Cortex of kidney (tissue), 1 donor: ENCODE measurements at places on chromosomes 3 and 15.

DNA sequence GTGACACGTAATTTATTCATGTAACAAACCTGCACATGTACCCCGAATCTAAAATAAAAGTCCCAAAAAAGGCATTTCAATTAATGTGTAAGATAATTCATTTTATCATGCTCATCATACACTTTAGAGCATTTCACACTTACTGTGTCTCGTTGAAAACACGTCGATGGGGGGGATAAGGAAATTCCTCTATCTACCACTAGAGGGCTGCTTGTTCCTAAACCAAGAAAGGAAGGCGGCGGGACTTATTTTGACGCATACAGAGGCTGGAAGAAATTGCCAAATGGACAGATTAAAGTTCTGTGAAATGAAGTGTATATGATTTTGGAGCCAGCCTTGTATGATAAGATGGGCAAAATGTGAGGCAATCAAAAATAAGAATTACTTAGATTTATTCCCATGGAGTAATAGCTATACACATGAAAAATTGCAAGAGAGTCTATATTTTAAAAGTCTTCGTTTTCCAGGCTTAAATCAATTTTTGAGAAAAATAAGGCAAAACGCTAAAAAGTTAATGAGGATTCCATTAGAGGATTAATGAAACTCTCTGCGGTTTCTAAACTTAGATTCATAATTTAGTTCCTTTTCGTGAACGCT lies 346.8 kb downstream of the CNTN3 start:
- no peak for DNase-seq

DNA sequence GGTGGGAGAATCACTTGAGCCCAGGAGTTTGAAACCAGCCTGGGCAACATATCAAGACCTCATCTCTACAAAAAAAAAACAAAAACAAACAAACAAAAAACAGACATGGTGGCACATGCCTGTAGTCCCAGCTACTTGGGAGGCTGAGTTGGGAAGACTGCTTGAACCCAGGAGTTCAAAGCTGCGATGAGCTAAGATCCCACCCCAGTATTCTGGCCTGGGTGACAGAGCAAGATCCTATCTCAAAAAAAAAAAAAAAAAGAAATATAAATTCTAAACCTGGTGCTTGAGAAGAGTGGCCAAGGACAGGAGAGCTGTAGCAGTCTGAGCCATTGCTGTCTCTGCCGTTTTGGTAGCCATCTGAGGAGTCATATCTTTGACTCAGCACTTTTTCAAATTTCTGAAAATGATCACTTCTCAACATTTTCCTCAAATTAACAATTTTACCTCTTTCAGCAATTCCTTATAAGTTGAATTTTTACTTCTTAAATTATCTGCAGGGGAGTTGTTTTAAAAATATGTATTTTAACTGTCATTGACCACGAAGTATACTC lies 3.6 kb upstream of the DENND4A start:
- DNase-seq: no peak

- DNase-seq: no peak
Measured at GRCh38 chr3:160140756-160141155, 84.5 kb upstream of the C3orf80 start.

DNA sequence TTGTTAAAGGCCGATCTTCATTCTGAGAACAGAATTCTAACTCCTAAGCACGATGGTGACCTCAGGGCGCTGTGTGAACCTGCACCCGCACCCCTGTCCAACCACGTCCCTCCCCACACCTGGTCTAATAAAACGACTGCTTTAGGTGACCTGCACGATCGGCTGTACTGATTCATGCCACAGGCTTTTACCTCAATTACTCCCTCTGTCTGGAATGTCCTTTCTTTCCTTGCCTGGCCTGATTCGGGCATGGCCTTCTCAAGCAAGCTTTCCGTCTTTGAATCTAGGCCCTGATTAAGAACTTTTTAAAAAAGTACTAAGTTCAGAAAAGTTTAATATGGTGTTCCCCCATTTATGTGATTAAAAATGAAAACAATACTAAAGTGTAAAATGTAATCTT lies 842 bp upstream of the U2SURP start:
- DNase-seq: no peak
